ENCODE measurements at places on chromosomes 11 and 22.

- DNase-seq, result no peak
These were observed 193.5 kb downstream of the NAV2 start for GRCh38 chr11:19906126-19906525.

GRCh38 chr11:72218251-72218745, 1.7 kb downstream of the FOLR2 start:
- no peak for DNase-seq

GRCh38 chr11:128412847-128413791, 174.2 kb downstream of the ETS1 start:
- no peak for DNase-seq

DNA sequence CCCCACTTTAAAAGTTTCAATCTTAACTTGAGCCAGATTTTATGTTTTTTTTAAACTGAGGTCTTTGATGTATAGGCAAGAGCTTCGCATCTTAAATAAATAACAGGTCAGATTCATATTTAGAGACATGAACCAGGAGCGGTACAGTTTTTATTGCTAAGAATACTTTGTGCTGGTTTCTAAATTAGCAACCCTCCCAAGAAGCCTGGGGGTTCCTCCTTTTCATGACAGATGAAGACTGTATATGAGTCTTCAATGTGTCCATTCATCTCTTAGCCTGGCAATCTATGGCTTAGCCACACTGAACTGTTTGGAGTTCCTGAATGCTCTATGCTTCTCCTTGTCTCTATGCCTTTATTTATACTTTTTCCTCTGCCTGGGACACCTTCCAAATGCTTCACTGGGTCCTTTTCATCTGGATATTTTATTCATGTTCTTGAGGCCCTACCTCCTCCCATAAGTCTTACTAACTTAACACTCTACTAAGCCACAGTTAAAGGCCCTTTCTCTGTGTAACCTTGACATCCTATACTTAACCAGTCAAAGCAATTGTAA, 338.6 kb downstream of the INSC start:
- DNase-seq, result no peak

GRCh38 chr11:79329561-79329960, 111.3 kb downstream of the TENM4 start:
- no peak for DNase-seq
